ENCODE measurements at places on chromosomes 5 and 9. TPM values are rescaled to one million over a fixed set of nuclear protein-coding genes. Genes with fewer than 3 reads are reported as not detected.

The CAVIN4 gene
- 38.0 TPM for total RNA-seq

The FST gene
- 2.0 TPM for total RNA-seq

The ANKRD20A1 gene
- 6.3 TPM for total RNA-seq

The SNAPC3 gene
- total RNA-seq, result 22.6 TPM

The SPAAR gene
- 13.1 TPM for total RNA-seq

The PCDHGA5 gene
- 4.3 TPM for total RNA-seq

All from left cardiac atrium (tissue), 4 donors.